ENCODE measurements at places on chromosomes 16 and 17.
A peak's percentile ranks its signal among the peaks of the same experiment; 100 is the strongest.

- peak; percentile 73 for DNase-seq
Observed at GRCh38 chr16:57284209-57284951, at the start of gene PLLP. Gene PLLP (minus strand): TSS chr16:57284672. CDS start chr16:57284540, 132 bp downstream.

GRCh38 chr17:1180958-1181752 lies 1.4 kb upstream of the ABR start:
- DNase-seq = no peak

GRCh38 chr17:78737332-78737731 lies 44.7 kb downstream of the CYTH1 start:
- peak; percentile 43 for DNase-seq

- DNase-seq = peak; percentile 87
Observed at GRCh38 chr17:46264456-46265198, 30.3 kb upstream of the LRRC37A start.

DNA sequence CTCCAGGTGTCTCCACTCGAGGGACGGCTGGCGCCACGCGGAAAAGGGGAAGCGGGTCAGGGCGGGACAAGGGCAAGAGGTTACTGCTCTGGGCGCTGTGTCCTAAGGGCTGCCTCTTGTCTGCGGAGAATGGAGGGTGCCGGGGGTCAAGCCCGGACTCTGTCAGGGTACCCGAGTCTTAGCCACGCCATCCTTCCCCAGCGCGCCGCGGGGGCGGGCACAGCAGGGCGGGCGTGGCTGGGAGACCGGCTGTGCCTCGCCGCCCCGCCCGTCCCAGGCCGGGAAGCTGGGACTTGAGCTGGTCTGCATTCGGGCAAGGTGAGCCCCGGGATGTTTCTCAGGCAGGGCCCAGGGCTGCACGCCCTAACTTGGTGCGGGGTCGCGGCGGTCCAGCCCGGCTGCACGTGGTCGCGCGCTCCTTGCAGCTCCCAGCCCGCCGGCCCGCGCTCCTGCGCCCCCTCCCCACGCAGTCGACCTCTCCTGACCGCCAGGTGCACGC lies 6.2 kb upstream of the ACTG1 start:
- peak; percentile 73 for DNase-seq

DNA sequence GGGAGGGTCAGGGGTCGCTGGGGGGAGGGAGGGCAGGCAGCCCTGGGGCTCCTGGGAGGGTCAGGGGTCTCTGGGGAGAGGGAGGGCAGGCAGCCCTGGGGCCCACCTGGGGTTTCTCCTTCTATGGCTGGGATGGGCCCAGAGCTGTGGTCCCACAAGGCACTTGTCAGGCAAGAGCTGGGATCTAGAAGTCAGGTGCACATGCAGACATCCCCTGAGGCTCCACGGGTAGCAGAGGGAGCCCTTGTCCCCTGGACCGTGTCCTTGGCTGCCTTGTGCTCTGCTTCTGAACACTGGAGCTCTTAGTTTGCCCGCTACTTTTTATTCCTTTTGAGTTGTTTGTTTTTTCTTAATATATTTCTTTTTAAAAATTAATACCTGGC lies 1.8 kb downstream of the TUBB3 start:
- no peak for DNase-seq

DNA sequence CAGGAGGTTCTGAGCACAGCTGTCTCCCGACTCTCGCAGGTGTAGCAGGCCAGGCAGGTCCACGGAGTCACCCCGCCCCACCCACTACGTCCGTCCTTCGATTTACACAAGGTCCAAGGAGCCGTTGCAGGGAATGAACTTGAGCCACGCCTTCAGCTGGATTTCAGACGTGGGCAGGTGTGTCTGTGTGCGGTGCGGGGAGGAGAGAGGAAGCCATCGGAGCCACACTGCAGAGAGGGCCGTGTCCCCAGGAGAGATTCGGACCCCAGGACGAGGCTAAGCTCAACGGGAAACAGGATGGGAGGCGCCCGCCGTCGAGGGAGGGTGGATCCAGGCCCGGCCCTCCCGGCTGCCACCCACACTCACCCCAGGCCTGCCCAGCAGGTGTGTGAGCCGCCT lies 50.3 kb downstream of the RPH3AL start:
- DNase-seq = no peak

DNA sequence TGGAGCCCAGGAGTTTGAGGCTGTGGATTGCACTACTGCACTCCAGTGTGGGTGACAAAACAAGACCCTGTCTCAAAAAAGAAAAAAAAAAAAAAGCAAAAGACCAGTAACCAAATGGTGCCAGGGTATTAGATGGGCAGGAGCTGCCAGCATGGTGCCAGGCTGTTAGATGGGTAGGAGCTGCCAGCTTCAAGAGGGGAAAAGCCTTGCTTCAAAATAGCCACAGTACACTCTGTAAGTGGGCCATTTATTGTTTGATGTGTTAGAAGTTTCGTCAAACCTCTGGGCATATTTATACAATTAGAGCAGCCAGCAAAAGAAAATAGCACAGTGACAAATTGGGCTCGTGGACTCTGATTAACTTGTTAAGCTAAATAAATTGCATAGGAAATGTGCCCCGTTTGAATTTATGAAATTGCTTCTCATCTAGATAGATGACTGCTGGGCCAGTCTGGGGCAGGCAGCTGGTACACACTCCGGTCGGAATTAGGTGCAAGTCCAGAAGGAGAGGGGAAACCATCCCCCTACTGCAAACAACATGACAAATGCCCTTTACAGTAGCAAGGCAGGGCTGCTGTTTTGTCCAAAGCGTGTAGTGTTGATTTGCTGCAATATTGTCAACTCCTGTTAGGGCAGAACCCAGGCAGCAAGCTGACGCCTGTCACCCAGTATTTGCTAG lies 126.3 kb upstream of the IRX3 start:
- no peak for DNase-seq

GRCh38 chr17:50631195-50631907 lies 3.3 kb upstream of the ABCC3 start:
- no peak for DNase-seq

DNA sequence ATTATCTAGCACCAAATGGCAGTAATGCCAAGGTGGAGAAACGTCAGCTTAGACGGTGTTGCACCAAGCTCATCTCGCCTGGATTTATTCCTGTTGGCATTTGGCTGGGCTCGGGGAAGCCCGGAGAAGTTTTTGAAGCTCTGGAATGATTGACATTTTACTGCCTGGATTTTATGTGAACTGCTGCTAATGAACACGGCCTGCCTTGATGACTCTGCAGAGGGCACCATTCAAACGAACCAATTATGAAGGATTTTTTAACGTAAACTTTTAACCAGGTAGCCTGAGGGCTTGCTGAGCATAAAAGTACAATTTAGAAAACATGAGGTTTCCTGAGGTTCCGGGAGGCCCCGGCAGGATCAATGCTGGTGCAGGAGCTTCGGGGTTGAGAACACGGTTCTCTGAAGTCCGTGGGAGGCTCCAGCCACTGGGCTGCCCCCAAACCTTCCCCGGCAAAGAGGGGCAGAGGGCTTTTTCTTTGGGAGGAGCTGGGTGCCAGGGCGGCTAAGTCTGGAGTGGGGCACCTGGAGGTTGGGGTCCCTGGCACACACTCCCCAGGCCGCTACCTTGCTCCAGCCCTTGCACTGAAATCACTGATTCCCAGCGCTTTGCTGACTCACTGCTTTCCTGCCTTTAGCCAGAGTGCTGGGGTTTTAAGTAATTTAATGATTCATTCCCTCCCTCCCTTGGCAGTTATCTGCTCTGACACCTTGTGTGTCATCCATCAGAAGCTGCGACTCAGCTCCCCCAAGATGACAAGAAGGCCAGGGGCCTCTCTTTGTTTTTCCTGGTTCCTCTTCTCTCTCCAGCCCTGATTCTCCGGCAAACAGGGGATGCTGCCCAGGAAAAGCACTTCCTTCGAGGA lies 161.2 kb upstream of the IRX3 start:
- peak; percentile 27 for DNase-seq

GRCh38 chr17:60231234-60231633 lies 81.5 kb downstream of the CA4 start:
- no peak for DNase-seq

DNA sequence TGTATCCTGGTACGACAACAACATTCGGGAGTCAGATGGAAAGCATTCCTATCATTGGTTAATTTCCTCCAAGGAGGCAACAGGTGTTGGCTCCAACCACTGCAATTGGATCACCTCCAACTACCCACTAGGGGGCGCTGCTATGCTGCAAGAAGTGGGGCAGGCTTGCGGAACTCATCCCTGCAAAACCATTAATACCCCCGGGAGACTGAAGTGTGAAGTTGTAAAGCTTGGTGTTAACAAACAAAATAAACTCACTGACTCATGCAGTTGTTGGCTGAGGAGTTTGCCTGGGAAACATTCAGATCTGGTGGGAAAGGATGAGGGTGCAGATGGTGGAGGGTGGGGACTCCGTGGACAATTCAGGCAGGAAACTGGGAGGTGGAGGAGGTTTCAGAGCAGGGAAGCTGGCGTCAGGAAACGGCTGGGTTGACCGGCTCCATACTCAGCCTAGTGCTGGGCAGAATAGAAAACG lies 84.9 kb downstream of the HS3ST2 start:
- DNase-seq = peak; percentile 48

DNA sequence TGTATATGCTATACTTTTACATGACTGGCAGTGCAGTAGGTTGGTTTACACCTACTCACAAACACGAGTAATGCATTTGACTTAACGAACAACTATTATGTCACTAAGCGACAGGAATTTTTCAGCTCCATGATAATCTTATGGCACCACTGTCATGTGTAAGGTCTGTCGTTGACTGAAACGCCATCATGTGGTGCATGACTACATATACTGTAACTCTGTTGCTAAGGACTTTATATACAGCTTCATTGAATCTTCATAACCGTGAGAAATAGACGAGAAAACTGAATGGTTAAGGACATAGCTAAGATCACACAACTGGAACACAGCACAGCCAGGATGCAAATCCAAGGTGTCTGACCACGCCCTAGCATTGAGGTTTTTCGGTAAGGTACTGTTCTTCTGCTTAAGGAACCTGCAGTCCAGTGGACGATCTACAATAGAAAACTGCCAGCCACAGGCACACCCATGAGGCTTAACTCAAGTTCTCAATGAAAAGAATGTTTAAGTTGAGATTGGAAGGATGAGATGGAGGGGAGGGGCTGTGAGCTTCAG lies 3.3 kb downstream of the CFAP20 start:
- no peak for DNase-seq

DNA sequence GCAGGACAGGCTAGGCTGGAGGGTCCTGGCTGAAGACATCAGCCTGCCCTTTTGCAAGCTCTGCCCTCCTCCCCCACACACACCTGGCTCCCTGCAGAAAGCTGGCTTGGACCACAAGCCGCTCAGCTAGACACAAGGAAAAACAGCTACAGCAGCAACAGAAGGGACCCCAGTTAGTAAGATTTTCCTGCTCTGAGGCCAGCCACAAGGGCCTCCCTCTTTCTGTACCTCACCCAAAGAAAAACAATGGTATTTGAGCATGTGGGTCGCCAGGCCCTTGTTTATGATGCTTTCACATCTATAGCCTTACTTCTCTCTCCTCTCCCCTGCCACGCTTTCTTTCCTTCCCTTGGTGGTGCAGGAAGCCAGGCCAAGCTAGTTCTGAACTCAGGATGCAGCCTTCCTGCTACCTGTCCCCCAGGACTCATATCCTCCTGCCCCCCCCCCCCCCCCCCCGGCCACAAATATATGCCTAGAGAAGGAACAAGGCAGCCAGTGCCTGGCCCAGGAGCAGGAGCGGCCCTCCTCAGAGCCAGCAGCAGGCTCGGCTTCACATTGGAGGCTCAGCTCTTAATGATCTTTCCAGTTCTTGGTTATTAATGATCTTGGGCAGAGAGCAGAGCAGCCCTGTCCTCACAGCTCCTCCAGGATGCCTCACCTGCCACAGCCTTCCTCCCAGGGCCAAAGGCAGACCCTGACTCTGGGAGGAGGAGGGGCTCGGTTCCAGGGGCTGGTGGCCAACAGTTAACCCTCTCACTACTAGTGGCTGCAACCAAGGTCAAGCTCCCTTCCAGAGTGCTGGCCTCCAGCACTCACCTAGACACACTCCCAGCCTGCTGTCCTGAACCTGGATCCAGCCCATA lies 19.5 kb downstream of the GRIN2C start:
- DNase-seq = no peak

DNA sequence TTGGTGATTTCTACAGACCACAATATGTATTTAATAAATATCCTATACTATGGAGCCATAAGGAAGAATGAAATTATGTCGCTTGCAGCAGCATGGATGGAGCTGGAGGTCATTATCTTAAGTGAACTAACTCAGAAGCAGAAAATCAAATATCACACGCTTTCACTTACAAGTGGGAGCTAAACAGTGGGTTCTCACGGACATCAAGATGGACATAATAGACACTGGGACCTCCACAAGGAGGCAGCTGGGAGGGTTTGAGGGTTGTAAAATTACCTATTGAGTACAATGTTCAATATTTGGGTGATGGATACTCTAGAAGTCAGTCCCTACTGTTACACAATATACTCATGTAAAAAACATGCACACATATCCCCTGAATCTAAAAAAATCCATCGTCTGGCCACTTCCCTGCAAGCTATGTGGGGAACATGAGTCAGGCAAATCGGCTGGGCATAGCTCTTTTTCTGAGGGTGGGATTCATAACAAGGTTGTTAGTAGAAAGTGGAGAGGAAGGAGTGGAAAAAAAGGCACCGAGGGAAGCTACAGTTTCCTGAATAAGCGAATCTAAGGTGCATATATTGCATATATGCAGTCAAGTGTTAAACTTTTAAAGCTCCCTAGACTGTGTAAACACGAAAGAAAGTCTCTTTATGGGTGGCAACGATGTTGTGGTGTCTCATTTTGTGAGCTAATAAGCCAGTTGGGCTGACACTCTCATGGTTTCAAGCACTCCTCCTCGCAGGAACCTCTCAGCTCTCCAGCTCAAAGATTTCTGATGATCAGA lies 135.2 kb upstream of the CPHXL start:
- no peak for DNase-seq

- no peak for DNase-seq
Observed at GRCh38 chr17:71934520-71934919, 186.3 kb upstream of the SOX9 start.
